CD4-positive, alpha-beta T cell treated with Interleukin-12 subunit alpha and Interleukin-12 subunit beta, for 1 hour (primary cell): ENCODE measurements at places on chromosomes 5 and 9.
A peak's percentile ranks its signal among the peaks of the same experiment; 100 is the strongest.

- DNase-seq = no peak
Measured at GRCh38 chr9:89623925-89624420, 19.2 kb downstream of the GADD45G start.

DNA sequence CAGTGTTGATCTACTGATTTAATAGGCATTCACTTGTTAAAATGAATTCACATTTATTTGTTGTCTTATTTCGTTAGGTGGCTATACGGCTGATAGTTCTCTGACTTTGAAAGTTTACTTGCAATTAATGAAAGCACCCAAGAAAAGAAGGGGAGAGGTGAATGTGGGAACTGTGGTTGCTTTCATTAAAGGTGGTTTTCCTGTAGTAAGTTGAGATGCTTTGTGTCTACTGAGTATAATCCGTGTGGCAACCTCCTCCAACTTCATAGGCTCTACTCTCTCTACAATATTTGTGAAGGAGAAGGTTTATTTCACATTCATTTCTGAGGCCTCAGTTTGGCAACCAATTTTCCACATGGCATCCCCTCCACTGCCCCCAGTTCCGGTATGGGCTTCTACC is 12.8 kb upstream of the MACIR start:
- peak; percentile 10 for DNase-seq

DNA sequence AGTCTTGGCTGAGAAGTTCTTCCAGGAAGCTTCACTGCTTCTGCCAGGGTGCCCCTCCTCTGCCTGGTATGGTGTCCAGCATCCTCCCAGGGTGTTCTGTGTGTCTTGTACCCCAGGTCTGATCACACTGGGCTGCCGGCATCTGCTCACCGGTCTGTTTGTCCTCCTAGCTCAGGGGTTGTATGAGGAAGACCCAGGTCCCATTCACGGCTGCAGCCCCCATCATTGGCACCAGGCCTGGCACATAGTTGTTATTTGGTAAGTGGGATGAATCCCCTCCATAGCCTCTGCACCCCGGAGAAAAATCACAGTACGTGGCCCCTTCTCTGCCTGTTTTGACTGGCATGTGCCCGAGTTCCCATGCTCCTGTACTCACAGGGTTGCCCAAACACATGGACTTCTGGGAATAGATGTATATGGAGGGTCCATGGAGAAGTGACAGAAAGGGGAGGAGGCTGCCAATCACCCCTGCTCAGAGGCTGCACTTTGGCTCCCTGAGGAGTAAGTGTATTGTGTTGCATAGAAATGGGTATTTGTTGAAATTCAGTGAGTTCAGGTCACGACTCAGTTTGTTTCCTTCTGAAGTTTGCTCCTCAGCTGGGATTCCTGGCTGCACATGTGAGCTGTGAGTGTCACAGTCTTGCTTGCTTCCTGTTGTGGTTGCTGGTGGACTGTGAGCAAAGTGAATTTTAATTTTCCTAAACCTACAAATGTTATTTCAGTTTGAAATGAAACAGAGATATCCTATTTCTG is 96.2 kb downstream of the HSPA4 start:
- no peak for DNase-seq

DNA sequence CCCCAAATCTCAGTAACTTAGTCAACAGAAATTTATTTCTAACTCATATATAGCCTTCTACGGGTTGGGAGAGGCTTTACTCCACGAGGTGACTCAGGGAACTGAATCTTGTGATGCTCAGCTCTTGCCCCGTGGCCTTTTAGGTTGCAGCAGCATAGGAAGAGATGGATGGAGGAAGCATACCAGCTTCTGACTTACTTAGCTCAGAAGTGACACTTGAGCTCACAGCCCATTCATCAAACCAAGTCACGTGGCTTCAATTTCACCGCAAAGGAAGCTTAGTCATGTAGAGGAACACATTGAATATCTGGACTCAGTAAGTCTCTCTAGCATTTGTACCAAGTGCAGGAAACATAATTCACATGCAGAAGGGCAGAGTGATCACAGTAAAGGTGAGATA is 124.1 kb upstream of the KCNN2 start:
- no peak for DNase-seq

GRCh38 chr5:109003928-109004327 is 256.2 kb downstream of the FER start:
- no peak for DNase-seq

- DNase-seq = no peak
Measured at GRCh38 chr9:13268469-13268868, 11.0 kb downstream of the MPDZ start.

GRCh38 chr9:117278471-117279035 is 136.3 kb downstream of the ASTN2 start:
- DNase-seq = no peak

GRCh38 chr5:77305956-77306355 is 95.5 kb downstream of the PDE8B start:
- no peak for DNase-seq
